ENCODE measurements at places on chromosomes 16 and 17.

GRCh38 chr17:58382108-58382871 lies 30.3 kb upstream of the SUPT4H1 start:
- DNase-seq: no peak

DNA sequence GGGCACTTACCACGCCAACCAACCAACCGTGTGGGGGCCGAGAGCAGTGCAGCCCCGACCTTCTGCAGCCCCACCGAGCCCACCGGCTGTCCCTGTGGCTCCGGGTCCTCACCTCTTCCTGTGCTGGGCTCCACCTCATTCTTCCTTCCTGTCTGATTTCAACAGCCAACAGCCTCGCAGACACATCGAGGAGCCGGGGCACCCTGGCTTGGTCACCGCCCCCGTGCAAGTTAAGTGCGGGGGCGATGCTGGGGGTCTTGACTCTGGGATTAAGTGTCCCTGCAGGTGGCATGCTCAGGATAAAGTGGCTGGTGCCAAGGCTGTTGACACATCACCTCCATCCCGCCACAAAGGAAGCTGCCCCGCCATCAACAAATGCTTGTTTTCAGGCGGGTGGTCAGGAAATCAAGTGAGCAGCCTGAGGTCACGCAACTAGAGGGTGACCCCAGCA lies at the start of gene NLRC3:
Gene NLRC3, minus strand, starts transcription at position 102 of the 451 bp plus-strand sequence. CDS start 12,367 bp downstream, outside the sequence.
- no peak for DNase-seq

DNA sequence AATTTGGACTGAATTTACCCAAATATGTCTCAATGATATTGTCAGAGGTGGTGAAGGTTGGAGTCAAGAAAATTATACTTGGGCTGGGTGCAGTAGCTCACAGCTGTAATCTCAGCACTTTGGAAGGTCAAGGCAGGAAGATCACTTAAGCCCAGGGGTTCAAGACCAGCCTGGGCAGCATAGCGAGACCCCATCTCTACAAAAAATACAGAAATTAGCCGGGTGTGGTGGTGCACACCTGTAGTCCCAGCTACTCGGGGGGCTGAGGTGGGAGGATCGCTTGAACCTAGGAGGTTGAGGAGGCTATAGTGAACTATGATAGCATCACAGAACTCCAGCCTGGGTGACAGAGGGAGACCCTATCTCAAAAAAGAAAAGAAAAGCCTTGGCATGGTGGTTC lies 40.9 kb downstream of the LAT start:
- DNase-seq: no peak

- DNase-seq: no peak
Measured at GRCh38 chr17:51381262-51381661, 120.9 kb downstream of the UTP18 start.

- DNase-seq: no peak
Measured at GRCh38 chr17:2874189-2874686, 78.0 kb downstream of the RAP1GAP2 start.

DNA sequence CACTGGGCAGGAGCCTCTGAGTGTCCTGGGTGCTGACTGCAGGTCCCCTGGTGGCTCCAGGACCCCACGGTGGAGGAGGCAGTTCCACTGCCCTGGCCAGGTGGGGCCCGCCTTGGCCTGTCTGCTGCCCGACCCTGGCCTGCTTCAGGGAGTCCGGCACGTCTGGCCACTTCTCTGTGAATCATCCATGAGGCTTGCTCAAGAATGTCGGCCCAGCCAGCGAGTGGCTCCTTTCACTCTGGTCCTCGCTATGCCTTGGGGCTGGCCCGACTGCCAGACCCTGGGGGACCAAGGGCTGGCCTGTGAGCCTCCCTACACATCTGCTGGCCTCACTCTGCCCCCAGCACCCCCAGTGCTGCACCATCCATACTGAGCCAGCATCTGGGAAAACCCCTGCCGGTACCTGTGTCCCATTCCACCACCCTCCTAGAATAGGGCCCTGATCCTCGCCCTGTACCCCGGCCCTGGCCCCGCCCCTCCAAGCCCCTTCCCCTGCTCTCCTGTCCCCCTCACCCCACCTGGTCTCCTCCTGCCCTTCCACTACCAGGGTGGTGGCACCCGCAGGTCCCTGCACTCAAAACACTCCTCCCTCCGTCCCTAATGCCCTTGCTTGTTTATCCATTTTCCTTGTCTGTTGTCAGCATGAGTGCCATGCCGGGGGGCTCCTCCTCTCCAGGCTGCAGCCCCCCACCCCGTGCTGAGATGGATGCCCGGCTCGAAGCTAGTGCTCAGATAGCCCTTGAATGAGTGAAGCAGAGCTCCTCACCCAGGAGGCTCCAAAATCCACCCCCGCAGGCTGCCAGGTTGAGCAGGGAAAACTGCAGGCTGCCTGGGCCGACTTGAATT lies 35.5 kb downstream of the ADCY7 start:
- peak; percentile 73 for DNase-seq

GRCh38 chr16:64627288-64627687 lies 494.6 kb downstream of the CDH11 start:
- DNase-seq: no peak

DNA sequence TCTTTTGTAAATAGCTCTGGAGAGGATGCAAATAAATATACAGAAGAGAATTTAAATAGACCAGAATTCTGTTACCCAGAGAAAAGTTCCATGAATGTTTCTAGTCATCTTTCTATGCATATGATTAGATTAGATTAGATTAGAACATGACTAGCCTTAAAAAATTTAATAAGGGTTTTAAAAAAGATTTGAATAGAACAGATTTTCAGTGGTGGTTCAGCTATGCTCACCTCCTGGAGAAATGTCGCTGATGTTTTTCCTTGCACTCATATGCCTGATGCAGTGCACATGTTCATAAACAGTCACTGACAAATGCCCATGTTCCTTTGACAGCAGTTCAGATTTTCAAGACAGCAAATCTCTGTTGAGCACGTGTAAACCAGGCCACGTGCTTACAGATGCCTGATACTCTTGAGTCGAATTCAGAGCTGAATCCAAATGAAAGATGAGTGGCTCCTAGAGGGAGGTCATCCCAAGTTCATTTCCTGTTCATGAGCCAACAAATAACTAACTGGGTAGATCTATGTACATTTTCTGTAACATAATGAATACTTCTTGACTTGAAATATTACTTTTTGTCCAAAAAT lies 19.9 kb upstream of the RAB11FIP4 start:
- DNase-seq: peak; percentile 60

- DNase-seq: peak; percentile 97
Measured at GRCh38 chr17:76371656-76372628, 12.5 kb upstream of the SPHK1 start.

DNA sequence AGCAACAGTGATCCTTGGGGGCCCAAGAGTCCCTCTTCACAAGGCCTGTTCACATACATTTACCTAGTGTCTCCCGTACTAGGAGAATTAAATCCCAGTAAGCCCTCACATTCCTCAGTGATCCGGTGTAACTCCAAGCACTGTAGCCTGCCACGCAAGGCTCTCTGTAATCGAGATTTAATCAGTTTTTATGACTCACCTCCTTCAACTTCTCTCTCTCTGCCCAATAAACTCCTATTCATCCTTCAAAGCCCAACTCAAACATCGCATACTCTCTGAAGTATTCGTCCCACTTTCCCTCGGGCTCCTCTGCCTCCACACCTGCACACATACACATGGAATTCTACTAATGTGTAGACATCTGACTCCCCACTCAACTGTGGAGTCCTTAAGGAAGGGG lies 141.8 kb downstream of the CMIP start:
- no peak for DNase-seq

- peak; percentile 44 for DNase-seq
Measured at GRCh38 chr16:58814348-58814801, 80.3 kb upstream of the GOT2 start.

GRCh38 chr16:4316108-4316863 lies 419 bp downstream of the GLIS2 start:
- DNase-seq: no peak

- peak; percentile 94 for DNase-seq
Measured at GRCh38 chr17:78933025-78933958, 8.1 kb upstream of the TIMP2 start.

DNA sequence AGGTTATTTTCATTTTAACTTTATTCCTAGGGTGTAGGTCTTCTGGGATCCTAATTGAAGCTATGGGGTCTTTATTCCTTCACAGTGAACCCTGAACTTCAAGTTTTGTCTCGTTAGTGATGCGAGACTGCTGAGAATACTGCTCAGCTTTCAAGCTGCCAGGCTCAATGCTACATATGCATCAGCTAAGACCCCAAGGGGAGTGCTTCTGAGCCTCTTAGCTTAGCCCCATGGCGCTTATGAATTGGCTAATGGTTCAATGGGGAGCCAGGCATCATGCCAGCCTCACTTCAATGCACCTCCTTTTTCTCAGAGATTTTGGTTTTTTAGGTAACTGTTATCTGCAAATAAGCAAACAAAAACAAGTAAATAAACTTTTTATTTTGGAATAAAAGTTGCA lies 94.1 kb upstream of the SIAH1 start:
- DNase-seq: no peak

GRCh38 chr17:56182081-56182480 lies 28.8 kb downstream of the ANKFN1 start:
- DNase-seq: no peak

DNA sequence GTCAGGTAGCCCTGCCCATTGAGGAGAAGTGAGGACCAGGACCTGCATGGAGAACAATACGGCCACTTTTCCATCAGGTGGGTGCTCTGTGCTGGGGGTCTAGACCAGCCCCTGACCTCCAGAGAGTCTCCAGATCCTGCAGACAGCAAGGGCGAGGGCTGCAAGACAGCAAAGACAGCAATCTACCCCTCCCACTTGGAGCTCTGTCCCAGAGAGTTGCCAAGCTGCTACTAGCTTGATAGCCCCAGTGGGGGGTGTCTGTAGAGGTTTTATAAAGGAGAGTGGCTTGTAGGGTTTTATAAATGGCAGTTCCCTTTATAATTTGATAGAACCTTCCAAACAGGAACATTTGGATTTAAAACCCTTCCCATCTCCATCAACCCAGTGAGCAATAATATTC lies 16.7 kb upstream of the SLFN11 start:
- DNase-seq: no peak

GRCh38 chr17:75173526-75173925 lies 9.2 kb downstream of the SUMO2 start:
- DNase-seq: no peak

DNA sequence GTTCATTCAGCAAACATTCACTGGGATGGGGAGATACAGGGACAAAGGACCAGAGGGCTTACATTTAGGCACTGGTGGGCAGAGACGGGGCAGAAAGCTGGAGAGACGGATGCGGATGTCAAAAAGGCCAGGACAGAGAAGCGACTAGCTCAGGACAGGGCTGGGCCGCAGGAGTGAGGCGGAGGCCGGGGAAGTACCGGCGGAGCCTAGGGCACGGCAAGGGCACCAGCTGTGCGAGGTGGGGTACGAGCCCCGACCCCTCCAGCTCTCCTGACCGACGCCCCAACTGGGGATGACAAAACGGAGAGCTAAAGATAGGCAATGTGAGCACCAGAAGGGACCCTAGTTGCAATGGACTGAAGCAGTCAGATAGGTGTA lies 3.9 kb upstream of the SGCA start:
- DNase-seq: no peak

- DNase-seq: no peak
Measured at GRCh38 chr16:30998852-30999761, 11.3 kb downstream of the STX1B start.

GRCh38 chr16:79188739-79189122 lies 411.8 kb downstream of the MAF start:
- DNase-seq: no peak

DNA sequence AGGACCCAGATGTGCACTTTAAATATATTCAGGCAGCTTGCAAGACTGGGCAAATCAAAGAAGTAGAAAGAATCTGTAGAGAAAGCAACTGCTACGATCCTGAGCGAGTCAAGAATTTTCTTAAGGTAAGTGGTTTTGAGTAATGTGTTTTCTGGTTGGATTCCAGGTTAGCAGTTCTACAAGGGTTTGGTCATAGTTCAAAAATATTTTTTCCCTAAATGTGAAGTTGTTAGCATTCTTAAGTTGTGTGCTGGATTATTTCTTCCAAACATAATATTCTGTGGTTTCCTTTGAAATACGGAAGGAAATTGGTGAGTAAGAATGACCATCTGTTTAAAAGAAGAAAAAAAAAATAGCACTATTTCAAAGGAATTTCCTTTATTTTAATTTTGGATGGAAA lies 38.4 kb downstream of the PTRH2 start:
- DNase-seq: peak; percentile 97

DNA sequence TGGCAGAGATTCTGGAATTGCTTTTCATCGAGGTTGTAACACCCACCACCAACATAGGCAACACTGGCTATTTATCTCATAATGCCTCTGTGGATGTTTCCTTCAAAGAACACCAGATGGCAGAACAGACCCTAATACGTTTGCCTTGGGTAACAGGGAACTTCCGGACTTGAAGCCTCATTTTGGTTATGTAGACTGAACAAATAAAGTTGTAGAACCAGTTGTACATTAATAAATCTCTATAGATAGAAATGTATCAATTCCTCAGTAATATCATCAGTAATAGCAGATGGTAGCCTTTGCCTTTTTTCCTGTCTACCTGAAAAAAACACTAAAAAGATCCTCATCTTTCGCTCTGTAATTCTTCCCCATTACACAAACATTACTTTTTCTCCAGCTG lies 25.9 kb upstream of the APOH start:
- peak; percentile 83 for DNase-seq

DNA sequence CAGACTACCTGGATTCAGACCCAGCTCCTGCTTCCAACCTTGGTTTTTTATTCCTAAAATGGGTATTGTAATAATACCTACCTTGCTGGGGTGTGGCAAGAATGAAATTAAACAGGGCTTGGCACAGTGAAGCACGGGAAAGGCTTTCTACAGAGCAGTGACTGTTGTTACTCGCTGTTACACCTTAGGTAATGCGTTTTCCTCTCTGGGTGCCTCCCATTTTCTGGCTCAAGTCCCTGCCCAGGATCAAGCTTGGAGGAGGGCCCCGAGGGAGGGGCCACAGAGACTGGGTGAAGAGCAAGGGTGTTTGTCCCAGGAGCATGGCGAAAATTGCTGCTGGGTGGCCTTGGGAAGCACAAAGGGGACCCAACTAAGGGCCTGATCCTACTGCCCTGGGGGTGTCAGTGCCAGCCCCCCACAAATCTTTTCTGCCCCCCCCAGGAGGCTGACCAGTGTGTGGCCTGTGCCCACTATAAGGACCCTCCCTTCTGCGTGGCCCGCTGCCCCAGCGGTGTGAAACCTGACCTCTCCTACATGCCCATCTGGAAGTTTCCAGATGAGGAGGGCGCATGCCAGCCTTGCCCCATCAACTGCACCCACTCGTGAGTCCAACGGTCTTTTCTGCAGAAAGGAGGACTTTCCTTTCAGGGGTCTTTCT lies 13.3 kb downstream of the MIEN1 start:
- no peak for DNase-seq

GRCh38 chr17:45801421-45801820 lies 17.3 kb downstream of the CRHR1 start:
- DNase-seq: no peak

DNA sequence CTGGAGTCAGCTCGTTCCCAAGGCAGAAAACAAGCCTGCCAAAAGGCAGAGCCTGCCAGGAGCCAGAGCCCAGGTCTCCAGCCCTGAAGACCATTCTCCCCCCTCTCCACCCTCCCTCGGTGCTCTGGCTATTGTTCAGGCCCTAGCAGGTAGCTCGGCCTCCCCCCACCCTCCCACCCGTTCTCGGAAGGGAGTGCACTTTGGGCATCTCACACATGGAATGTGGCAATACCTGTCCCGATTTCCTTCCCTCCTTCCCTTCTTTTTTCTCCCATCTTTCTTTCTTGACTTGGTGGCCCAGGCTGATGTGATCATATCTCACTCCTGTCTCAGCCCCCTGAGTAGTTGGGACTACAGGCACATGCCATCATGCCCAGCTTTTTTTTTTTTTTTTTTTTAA lies 12.4 kb downstream of the CNGB1 start:
- no peak for DNase-seq

- DNase-seq: no peak
Measured at GRCh38 chr17:2456475-2456874, 55.2 kb downstream of the METTL16 start.
